ENCODE measurements at places on chromosomes 16 and 17.

DNA sequence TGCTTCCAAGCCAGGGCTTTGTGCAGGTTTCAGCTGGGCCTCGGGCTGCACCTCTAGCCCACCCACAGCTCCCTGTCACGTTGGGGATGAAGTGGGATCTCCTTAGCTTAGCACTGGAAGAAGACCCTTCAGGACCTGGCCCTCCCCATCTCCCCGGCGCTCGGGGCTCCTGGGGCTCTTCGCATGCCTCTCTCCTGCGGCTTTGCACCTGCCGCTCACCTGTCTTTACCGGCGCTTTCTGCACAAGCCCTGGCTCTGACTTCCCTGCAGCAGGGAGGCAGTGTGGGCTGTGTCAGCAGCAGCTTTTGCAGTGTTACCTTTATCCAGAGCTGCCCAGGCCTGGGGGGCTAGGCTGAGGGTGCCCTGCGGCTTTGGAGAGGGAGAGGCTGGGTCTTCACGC, 52.3 kb downstream of the NT5M start:
- DNase-seq, result no peak

DNA sequence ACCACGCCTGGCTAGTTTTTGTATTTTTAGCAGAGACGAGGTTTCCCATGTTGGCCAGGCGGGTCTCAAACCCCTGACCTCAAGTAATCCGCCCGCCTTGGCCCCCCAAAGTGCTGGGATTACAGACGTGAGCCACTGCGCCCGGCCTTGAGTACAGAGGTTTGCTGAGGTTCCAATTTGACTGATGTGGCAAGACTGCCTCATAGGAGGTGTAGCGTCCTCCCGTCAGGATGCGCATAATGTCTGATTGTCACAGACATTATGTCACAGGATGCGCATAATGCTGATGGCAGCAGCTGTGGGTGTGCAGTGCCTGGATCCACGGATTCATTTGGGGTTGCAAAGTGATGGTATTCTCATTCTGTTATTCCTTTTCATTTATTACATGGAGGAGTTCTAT, 45.2 kb downstream of the HAPSTR1 start:
- no peak for DNase-seq

- no peak for DNase-seq
These were observed 3.9 kb downstream of the NLRP1 start for GRCh38 chr17:5580367-5580766.

DNA sequence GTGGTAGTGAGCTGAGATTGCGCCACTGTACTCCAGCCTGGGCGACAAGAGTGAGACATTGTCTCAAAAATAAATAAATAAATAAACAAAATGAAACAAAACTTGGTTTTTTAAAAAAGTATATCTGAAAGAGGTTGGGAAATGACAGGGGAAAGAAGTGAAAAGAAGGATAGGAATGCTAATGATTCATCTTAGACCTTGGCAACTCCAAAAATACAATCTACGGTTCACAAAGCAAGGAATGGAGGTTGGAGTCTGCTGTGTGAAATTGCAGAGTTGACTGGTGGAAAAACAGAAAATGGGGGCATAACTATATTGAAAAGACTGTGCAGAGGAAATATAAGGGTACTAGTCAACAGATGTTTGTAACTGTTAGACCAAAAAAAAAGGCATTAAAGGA, 40.0 kb upstream of the CD300E start:
- DNase-seq, result no peak

Data from stimulated activated CD4-positive, alpha-beta T cell treated with anti-CD3 and anti-CD28 coated beads, Interleukin-1b, Interleukin-23, amount 100 ng/mL, for 1 hour (primary cell).